ENCODE measurements at places on chromosomes 1 and 21.

GRCh38 chr1:56939209-56939608, 26.6 kb downstream of the C8B start:
- no peak for DNase-seq

GRCh38 chr1:17094664-17095063, 24.6 kb downstream of the PADI2 start:
- DNase-seq: no peak

DNA sequence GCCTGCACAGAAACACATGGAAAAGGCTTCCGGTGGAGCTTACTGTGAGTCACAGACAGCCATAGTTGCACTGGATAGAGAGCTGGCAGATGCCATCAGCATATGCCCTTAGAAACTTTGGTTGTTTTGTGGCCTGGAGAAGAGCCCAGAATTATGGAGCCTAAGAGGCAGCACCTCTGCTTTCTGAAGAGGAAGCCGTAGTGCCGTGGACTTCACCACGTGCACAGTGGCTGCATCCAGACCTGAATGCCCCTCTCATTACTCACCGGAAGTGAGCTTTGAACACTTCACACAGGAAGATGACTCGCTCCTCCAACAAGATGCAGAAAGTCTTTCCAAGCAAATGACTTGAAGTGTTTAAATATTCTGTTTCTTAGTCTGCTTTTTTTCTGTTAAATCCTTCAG, 28.4 kb downstream of the JUN start:
- no peak for DNase-seq

DNA sequence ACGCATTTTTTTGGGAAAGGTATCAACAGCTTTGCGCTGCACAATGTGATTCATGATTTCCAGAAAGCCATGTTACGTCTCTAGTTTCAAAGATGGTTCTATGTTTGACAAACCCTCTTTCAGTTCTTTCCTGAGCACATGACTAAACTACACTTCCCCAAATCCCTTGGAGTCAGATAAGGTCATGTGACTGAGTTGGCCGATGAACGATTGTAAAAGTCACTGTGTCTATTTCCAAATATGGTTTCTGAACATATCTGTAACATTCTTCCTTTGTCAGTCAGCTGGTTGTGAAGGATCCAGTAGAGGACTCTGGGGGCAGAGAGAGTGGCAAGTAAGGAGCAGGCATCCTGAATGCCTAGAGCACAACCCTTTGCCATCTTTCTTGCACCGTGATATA, 35.4 kb downstream of the TMPRSS15 start:
- DNase-seq: no peak

- DNase-seq: no peak
Observed at GRCh38 chr1:223504741-223505140, 111.5 kb downstream of the CCDC185 start.

GRCh38 chr21:29808153-29808552, 131.6 kb downstream of the GRIK1 start:
- peak; percentile 4 for DNase-seq

- no peak for DNase-seq
Observed at GRCh38 chr1:25023826-25024225, 93.8 kb upstream of the RUNX3 start.
